Right atrium auricular region (tissue), 2 donors: ENCODE measurements at places on chromosomes 4 and X.
A peak's percentile ranks its signal among the peaks of the same experiment; 100 is the strongest.

DNA sequence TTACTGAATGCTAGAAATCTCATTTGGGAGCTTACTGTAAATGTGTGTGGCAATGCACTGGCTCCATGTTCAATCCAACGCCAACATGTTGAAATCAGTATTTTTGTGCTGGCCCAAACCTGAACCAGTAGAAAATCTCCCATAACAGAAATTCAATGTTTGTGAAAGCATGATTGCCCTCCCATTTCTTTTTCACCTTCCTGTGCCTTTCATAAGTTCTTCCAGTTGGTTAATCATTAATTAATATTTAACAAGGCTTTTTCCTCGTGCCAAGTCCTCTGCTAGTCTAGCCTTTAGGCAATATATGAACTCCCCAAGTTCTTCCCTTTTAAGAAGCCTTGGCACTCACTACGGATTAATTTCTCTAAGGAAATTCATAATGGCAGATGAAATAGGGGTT is 1.3 kb upstream of the PLS3 start:
- no peak overlapping the region for H3K27ac ChIP-seq
- no peaks in the 10 kb centered on the region for H3K36me3 ChIP-seq
- no peak overlapping the region for H3K4me3 ChIP-seq

DNA sequence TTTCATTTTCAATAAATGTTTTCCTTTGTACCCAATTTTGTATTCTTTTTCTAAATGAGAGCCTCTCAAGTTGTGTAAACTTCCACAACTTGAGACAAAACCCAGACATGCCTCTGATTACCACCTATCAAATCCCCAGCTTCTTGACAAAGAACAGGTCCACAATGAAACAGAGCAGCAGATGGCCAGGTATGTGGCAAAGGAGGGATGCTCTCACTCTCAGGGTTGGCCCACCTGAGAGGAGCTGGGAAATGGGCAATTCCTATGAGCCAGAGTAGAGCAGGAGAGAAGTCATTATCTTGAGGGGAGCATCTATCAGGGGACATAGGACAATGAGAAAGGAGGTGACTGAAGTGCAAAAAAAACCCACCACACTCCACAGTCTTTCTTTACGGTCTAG is 273.5 kb upstream of the FAM241A start:
- no peak overlapping the region for H3K4me3 ChIP-seq
- no peaks in the 10 kb centered on the region for H3K36me3 ChIP-seq
- H3K4me1 ChIP-seq = no peaks in the 10 kb centered on the region
- DNase-seq = no peak
- H3K27me3 ChIP-seq = no peaks in the 10 kb centered on the region
- H3K27ac ChIP-seq = no peak overlapping the region

DNA sequence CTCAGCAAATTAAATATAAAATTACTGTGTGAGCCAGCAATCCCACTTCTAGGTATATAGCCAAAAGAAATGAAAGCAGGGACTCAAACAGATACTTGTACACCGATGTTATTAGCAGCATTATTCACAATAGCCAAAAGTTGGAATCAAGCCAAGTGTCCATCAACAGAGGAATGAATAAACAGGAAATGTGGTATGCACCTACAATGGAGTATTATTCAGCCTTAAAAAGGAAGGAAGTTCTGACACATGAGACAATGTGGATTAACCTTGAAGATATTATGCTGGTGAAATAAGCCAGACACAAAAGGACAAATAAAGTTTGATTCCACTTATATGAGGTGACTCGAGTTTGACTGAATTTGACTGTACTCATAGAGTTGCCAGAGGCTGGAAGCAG is 108.3 kb upstream of the DUSP21 start:
- H3K27ac ChIP-seq = no peak overlapping the region
- no peak for DNase-seq
- no peaks in the 10 kb centered on the region for H3K27me3 ChIP-seq
- H3K36me3 ChIP-seq = no peaks in the 10 kb centered on the region

DNA sequence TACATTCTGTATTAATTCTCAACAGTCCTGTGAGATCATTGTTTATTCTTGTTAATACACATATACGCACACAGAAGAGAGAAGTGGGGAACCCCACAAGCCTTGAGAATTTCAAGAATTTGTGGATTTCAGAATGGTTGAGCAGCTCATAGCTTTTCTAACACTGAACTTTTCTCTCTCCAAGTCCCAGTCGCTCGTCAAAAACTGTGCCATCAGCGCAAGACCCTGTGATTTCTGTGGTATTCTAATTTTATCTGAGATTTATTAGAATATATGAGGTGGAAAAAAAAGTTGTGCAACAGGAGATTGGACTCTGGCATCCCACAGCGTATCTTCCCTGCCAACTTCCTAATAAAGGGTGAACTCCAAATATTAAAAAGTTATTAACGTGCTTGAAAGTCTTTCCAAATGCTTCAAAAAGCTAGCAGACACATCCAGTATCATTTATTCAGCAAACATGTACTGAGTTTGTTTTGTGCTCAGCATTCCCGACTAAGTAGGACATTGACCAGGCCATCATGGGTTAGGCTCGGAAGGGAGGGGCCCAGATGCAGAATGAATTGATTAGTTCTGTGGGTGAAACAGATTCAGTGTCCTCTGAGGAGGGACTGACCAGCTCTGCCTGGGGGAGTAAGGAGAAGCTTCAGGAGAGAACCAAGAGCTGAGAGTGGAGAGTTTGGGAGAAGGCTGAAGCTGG is 165.6 kb downstream of the CBR4 start:
- H3K4me3 ChIP-seq = no peak overlapping the region
- H3K27me3 ChIP-seq = no peaks in the 10 kb centered on the region
- H3K27ac ChIP-seq = peak overlapping the region; percentile 56
- H3K36me3 ChIP-seq = no peaks in the 10 kb centered on the region

DNA sequence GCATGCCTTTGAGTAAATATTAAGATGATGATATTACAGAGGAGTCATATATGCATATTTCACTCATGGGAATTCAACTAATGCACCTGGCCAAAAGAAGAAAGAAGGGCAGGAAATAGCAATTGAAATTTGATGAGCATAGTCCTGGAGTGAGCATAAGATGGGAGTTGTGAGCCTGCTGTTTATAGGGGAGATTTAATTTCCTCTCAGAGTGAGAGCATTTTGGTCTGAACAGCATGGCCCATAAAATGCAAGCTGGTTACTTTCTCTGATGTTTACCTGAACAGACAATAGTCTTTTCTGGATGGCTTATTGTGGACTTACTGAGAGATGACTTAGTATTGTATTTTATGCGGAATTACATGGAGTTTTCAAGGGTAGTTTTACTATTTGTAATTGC is 53.6 kb downstream of the FHIP1A start:
- H3K4me1 ChIP-seq = no peaks in the 10 kb centered on the region
- DNase-seq = no peak
- no peak overlapping the region for H3K27ac ChIP-seq
- H3K36me3 ChIP-seq = no peaks in the 10 kb centered on the region
- no peak overlapping the region for H3K4me3 ChIP-seq

DNA sequence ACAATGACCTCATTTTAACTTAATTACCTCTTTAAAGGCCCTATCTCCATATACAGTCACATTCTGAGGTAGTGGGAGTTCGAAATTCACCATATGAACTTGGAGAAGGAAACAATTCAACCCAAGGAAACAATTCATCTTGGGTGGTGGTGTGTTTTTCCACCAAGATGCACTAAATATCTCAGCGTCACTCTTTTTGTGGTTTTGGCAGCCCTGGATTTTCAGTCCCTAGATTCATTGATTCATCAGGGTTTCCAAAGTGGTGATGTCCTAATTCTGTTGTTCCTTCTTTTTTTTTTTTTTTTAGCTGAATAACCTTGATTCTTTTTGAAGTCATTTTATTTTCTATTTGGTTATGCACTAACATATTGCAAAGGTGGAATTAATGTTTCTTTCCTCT is 162.6 kb upstream of the RAPGEF2 start:
- no peak overlapping the region for H3K4me3 ChIP-seq
- H3K27me3 ChIP-seq = no peaks in the 10 kb centered on the region

DNA sequence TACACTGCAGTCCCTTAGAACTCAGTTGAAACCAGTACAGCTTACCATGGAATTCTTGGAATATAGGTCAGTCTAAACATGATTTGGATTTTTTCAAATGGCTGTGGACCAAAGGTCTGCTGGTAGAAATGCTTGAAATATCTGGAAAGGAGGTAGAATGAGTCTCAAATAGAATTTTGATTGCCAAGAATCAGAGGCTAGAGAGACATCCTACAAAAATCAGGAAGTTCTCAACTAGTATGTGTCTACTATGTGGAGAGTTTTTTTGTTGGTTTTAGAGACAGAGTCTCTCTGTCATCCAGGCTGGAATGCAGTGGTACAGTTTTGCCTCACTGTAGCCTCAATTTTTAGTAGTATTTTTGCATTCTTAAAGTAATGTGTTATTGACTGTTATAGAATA is 53.6 kb downstream of the PAQR3 start:
- no peaks in the 10 kb centered on the region for H3K27me3 ChIP-seq
- H3K27ac ChIP-seq = no peak overlapping the region
- no peaks in the 10 kb centered on the region for H3K4me1 ChIP-seq
- peaks cover 17% of the 10 kb centered on the region for H3K36me3 ChIP-seq
- no peak overlapping the region for H3K4me3 ChIP-seq
- DNase-seq = no peak

DNA sequence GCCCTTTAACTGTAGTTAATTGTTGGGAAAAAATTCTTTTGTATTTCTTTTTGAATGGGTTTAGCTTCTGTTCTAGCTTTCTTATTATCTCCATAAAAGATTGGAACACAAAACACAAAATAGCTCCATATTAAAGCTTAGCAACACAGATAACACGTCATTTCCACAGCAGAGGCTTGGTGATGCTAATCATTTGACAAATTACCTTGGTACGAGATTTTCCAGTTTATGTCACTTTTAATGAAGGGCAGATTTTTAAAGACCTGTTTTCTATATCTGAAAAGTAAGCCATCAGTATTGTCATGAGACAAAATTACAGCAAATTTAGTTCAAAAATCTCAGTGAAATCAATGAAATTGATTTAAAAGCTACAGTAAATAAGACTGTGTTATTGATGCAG is 27.4 kb downstream of the FAM149A start:
- H3K4me1 ChIP-seq = no peaks in the 10 kb centered on the region
- no peak overlapping the region for H3K4me3 ChIP-seq
- H3K27ac ChIP-seq = no peak overlapping the region
- no peaks in the 10 kb centered on the region for H3K36me3 ChIP-seq
- DNase-seq = no peak

DNA sequence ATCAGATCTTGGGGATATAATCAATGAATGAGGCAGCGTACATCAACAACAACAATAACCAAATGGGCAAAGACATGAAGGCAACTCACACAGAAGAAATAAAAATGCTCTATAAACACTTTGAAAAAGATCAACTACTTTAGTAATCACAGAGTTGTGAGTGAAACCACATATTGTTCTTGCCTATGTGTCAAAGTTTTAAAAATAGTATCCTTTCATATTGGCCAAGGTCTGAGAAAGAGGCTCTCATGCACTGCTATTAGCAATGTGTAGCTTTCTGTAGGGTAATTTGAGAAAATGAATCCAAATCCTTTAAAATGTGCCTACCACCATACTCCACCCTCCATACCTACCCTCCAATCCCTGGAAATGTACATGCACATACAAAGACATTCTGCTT is 25.0 kb downstream of the COQ2 start:
- DNase-seq = no peak
- no peaks in the 10 kb centered on the region for H3K36me3 ChIP-seq
- H3K4me1 ChIP-seq = peaks cover 3% of the 10 kb centered on the region

- DNase-seq = peak; percentile 83
- H3K27me3 ChIP-seq = no peaks in the 10 kb centered on the region
- no peak overlapping the region for H3K27ac ChIP-seq
- peaks cover 10% of the 10 kb centered on the region for H3K36me3 ChIP-seq
- no peak overlapping the region for H3K4me3 ChIP-seq
Measured at GRCh38 chrX:151970661-151971060, 3.8 kb downstream of the GABRE start.

- H3K36me3 ChIP-seq = no peaks in the 10 kb centered on the region
- H3K27me3 ChIP-seq = no peaks in the 10 kb centered on the region
- no peak overlapping the region for H3K4me3 ChIP-seq
- no peaks in the 10 kb centered on the region for H3K4me1 ChIP-seq
- DNase-seq = no peak
Measured at GRCh38 chr4:8657381-8658088, 65.0 kb downstream of the CPZ start.

- H3K27ac ChIP-seq = no peak overlapping the region
- no peaks in the 10 kb centered on the region for H3K27me3 ChIP-seq
- no peak for DNase-seq
- no peak overlapping the region for H3K4me3 ChIP-seq
Measured at GRCh38 chr4:39812500-39812899, 114.6 kb downstream of the UBE2K start.

DNA sequence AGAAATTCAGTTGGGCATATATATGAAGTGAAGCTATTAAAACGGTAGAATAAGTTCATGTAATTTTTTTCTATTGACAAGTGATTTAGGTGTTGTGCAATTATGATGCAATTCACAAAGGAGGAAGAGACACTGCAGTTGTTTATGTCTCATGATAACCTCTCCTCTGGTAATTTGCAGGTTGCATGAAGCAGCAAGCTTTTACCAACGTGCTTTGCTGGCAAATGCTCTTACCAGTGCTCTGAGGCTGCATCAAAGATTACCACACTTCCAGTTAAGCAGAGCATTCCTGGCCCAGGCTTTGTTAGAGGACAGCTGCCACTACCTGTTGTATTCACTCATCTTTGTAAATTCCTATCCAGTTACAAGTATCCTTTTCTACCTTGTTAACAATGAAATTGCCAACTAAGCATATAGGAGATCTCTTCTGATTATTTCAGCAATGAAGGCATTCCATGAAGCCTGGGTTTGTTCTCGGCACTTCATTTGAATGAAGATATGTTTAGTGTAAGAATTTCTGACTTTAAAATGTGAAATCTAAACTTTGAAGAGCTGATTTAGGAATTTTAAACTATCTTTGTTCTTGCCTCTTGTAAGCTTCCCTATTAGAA is 3.9 kb downstream of the TMEM33 start:
- H3K4me1 ChIP-seq = no peaks in the 10 kb centered on the region
- no peak overlapping the region for H3K27ac ChIP-seq
- no peak for DNase-seq
- no peak overlapping the region for H3K4me3 ChIP-seq
- H3K36me3 ChIP-seq = peaks cover 15% of the 10 kb centered on the region

DNA sequence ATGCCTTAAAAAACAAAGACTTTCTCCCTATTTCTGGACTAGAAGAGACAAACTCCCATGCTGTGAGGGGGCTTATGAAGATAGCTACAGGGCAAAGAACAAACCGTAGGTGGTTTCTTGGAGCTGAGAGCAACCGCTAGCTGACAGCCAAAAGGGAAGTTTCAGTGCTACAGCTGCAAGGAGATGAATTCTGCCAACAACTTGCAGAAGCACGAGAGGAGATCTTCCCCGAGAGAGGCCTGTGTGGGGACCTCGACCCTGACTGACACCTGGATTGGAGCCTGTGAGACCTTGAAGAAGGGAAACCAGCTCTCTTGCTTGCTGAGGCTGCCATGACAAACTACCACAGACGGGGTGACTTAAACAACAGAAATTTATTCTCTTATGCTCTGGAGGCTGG is 183.8 kb upstream of the VCX3A start:
- no peaks in the 10 kb centered on the region for H3K36me3 ChIP-seq
- DNase-seq = no peak
- H3K27ac ChIP-seq = no peak overlapping the region
- no peaks in the 10 kb centered on the region for H3K27me3 ChIP-seq
- H3K4me3 ChIP-seq = no peak overlapping the region
- no peaks in the 10 kb centered on the region for H3K4me1 ChIP-seq
